Stimulated activated CD4-positive, alpha-beta T cell treated with anti-CD3 and anti-CD28 coated beads, Interleukin-1b, Interleukin-23, amount 100 ng/mL, for 48 hours (primary cell): ENCODE measurements at places on chromosomes 5 and 9.
A peak's percentile ranks its signal among the peaks of the same experiment; 100 is the strongest.

GRCh38 chr5:102241809-102242421, 54.2 kb downstream of the SLCO4C1 start:
- DNase-seq = no peak

DNA sequence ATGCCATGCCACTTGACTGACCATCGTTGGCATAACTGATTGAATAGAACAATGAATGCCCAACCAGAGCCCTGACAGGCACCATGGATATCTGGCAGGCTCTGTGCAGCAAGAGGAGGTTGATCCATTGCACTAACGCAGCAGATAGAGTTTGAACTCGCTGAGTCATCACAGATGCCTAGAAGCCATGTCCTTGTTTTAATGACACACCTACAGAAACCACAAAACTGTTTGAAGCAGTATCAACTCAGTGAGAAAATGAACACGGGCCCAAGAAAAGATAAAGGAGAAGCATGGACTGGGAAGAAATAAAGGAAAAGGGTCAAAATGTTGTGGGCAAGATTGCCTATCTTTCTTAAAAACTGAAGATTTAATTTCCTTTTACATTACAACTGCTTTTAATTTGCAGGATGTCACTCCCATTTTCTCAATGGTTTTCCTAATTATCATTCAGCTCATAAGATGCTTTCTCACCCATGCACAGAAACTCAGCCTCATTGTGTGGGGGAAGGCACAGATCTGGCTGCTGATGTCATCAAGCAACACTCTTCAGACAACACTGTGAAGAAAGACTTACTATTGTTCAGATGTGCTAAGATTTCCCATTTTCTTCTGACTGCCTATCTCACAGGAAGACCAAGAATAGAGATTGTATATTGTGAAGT, 129.0 kb downstream of the PIK3R1 start:
- peak; percentile 22 for DNase-seq

DNA sequence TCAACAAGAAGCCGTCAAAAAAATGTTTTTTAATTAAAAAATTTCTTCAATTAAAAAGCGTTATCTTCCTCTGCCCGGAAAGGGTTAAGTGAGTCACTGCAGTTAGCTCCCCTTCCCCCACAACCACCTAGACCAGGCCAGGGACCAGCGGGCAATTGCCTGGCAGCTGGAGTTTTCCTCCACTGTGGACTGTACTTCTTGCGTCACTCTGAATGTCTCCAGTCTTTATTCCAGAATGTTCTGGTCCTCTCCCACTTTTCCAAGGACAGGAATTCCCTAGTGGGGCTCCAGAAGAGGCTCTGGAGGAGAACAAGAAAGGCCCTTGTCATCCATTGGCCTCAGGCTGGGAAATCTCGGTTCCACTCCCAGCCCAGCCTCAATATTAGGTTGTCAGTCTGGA, 114.0 kb downstream of the C9orf50 start:
- no peak for DNase-seq

DNA sequence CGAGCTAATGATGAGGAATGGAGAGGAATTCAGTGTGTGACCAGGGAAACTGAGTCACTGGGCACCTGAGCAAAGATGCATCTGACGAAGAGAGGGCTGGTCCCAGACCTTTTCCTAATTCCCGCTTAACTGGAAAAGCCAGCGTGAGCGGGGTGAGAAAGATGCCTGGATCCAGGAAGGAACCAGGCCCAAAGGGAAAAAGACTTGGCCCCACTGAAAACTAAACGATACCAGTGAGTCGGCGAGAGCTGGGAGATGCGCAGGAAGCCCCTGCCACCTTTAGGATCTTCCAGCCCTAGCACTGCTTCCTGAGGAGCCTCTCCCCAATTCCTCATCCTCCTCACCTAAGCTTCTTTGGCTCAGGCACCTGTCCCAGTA, 499 bp upstream of the FCHSD1 start:
- DNase-seq = no peak

- DNase-seq = no peak
These were observed 562 bp downstream of the GSN start for GRCh38 chr9:121268598-121268850.

DNA sequence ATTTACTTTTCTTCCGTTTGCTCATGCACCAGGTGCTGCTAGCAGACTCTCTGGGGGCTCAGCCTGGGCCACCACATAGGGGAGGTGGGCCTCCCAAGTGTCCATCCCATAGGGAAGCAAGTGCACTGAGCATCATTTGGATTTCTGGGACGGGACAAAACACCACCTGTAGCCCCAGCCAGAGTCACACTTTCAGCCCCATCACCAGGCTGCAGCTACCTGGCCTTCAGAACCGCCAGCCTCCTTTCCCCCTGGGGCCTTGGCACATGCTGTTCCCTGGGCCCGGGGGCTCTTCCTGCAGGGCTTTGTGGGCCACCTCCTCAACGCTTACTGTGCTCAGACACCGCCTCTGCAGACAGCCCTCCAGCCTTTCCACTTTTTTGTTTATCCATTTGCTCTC, 19.6 kb upstream of the SUSD3 start:
- DNase-seq = no peak

DNA sequence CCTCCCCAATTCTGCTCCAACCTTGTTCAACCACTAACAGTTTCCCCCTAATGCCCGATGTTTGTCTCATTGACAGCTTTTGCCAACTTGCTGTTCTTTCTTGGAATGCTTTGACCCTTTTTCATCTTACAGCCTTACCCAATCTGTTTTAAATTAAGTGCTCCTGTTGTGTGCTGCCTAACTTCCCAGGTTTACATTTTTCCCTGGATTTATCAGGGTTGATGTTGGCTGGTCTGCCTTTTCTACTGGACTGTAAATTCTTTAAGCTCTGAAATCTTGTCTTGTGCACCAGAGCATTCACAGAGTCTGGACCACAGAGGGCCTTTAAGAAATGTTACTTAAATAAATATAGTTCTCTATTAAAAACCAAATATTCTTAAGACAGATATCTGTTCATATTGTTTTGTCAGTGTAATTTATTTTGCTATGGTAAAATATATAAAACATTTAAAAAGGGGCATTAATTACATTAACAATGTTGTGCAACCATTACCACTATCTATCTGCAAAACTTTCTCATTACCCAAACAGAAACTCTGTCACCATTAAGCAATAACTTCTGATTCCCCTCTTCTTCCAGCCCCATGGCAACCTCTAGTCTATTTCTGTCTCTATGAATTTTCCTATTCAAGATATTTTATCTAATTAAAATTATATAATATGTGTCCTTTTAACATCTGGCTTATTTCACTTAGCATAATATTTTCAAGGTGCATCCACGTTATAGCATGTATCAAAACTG, 73.0 kb downstream of the OSTF1 start:
- DNase-seq = no peak

DNA sequence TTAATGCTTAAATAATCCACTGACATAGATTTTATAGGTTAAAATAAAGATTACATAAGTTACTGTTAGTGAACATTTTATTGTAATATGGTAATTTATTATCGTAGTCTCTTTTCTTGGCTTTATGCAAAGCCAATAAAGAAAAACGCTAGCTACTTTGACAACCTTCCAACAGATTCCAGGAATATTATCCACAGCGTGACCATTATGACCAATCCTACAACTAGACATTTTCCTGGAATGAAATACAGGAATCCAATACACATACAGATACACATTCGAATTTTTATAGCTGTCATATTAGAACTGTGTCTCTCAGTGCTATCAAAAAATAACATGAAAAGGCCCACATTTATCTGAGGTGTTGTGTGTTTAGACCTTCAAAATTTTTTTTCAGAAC, 13.1 kb downstream of the RPS23 start:
- DNase-seq = no peak

GRCh38 chr9:132762896-132763295, 92.6 kb downstream of the GTF3C4 start:
- DNase-seq = no peak

- DNase-seq = no peak
These were observed 198.5 kb upstream of the ADAMTSL1 start for GRCh38 chr9:18275313-18275990.

DNA sequence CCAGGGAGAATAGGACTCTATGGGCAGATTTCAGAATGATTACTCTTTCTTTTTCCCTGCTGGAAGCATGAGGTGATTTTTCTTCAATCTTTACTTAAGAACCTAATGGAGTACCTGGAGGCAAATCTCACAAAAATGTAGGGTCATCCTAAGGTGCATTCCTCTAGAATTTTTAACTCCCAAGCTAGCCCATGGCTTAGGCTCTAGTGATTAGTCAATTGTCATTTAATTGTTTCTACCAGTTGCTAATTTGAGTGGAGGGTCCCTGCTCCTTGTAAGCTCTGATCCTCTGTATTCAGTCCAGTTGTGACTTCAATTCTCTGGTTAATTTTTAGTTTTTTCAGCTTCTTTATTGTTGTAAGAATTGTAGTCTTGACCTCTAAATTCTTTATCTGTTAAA, 467.0 kb downstream of the HTR1A start:
- DNase-seq = no peak

GRCh38 chr9:18256568-18256967, 217.4 kb upstream of the ADAMTSL1 start:
- no peak for DNase-seq

GRCh38 chr9:71685394-71685793, 82.9 kb downstream of the CEMIP2 start:
- DNase-seq = no peak

DNA sequence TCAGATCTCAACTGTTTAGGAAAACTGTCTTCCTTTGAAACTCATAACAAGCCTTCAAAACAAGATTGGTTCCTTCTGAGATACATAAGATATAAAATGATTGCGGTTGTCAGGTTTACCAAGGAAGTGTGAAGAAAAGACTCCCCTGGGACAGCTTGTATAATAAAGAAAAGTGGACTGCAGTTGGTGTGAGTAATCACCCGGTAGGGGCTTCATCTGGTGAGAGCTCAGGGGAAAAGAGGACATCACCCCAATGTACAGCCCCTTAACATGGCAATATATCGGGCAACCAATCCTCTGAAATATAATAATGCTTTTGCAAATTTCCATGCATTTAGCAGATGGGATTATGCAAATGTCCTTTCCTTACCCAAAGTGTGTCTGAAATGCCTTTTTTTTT, 216.5 kb upstream of the KLF9 start:
- DNase-seq = no peak

- no peak for DNase-seq
These were observed 12.8 kb upstream of the NRARP start for GRCh38 chr9:137314561-137315560.

DNA sequence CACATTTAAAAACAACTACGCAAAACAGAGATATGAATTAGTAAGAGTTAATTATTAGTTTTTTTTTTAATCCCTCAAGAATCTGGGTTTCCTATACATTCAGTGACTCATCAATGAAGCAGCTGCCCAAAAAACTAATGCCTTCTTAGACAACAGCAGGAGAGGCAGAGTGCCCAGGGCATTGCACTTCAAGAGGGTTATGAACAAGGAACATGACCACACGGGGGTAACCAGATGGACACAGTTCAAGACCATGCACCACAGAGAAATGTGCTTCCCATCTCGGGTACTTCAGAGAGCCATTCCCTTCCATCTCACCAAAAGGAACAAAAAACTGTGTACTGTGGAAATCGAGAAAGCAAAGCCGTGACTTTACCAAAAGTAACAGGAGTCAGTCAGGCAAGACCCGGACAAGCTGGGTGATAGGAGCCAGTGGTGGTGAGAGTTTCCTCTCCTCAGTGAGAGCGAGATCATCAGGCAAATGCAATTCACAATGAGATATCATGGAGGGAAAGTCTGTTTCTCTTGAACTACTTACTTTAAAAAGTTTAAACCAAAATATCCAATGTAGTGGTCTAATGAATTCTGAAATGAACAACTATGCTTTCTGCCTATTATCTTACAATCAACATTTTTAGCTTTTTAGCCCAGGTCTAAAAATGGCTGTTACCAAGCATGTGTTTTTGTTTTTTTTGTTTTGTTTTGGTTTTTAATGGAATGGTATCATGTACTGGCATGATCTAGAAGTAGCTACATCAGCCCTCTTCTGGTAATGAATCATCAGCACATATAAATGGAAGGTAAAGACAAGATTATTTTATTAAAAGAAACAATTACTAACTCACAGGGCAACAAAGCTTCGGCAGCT, 192.1 kb downstream of the TSSK1B start:
- DNase-seq = no peak

DNA sequence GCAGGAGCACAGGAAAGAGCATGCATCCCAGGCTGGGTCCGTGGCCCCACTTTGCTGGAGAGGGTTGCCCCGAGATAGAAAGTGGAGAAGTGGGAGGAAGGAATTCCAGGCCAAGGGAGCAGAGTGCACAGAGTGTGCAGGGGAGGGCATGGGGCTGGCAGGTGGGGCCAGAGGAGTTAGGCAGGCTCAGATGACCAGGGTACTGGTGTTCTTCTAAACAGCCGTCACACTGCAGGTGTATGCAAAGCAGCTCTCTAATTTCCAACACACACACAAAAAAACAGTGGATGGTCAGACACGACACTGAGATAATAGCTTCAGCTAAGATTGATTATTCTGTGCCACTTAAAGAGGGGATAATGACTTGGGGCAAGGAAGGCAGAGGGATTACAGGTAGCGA, 212.2 kb downstream of the MTRR start:
- DNase-seq = no peak

DNA sequence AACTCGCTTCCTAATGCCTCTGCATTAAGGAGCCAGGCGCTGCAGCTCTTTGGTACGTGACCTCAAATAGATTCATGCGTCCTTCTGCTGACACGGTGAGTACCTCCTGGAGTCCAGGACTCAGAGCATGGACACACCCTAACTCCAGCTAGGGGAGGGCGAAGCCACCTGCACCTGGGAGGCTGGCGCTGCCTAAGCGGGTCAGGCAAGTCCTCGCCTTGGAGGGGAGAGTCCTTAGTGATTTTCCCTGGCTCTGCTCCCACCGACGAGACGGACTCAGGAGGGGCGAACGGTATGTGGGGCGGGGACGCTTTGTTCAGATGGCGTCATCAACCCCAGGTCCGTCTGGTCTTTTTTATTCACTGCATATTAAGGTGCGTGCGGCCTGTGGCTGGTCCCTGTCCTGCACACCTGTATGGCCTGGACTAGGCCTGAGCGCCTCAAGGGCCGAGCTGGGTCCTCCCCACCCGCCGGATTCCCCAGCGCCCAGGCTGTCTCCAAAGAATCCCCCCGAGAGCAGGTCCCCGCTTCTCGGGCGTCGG, 50.3 kb downstream of the NSUN2 start:
- DNase-seq = no peak

DNA sequence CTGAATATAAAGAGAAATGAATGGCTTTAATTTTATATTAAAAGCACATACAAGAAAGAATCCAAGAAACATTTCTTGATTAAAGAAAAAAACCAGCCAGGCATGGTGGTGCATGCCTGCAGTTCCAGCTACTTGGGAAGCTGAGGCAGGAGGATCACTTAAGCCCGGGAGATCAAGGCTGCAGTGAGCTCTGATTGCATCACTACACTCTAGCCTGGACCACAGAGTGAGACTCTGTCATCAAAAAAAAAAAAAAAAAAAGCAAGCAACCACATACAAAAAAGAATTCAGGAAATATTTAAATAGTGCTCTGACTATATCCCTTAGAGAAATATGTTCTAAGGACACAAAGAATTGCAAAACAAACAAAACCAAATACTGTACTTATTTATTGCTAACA, 2.5 kb upstream of the PLAC8L1 start:
- no peak for DNase-seq
